Lung microvascular endothelial cell (primary cell): ENCODE measurements at places on chromosomes 12 and 14. TPM values are rescaled to one million over a fixed set of nuclear protein-coding genes. Genes with fewer than 3 reads are reported as not detected.

Gene NFATC4
- 0.60 and 0.87 TPM in 2 replicates for total RNA-seq

Gene CLEC4C
- not detected in 2 replicates for total RNA-seq

Gene CPNE8
- 8.7 and 14.3 TPM in 2 replicates for total RNA-seq

Gene RNU4-1
- under 0.01 TPM in 2 replicates for total RNA-seq

Gene NDUFA9
- 45.1 and 51.0 TPM in 2 replicates for total RNA-seq

Gene ERBB3
- total RNA-seq = under 0.01 and 0.22 TPM in 2 replicates

Gene CACNA1C
- total RNA-seq = under 0.01 and 0.44 TPM in 2 replicates

Gene PFKM
- 30.4 and 38.6 TPM in 2 replicates for total RNA-seq
